ENCODE measurements at places on chromosomes 4 and X.

DNA sequence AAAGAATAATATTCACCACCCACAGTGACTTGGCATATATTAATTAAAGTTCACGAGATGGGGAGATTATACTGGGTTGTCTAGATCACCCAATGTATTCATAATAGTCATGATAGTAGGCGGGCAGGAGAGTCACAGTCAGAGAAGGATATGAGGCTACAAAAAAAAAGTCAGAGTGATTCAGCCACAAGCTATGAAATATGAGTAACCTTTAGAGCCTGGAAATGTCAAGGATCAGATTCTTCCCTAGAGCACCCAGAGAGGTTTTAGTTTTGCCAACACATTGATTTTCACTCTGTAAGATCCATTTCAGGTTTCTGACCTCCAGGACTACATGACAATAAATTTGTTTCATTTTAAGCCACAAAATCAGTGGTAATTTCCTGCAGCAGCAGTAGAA is 501.9 kb downstream of the GABRG1 start:
- peak; percentile 13 for DNase-seq

DNA sequence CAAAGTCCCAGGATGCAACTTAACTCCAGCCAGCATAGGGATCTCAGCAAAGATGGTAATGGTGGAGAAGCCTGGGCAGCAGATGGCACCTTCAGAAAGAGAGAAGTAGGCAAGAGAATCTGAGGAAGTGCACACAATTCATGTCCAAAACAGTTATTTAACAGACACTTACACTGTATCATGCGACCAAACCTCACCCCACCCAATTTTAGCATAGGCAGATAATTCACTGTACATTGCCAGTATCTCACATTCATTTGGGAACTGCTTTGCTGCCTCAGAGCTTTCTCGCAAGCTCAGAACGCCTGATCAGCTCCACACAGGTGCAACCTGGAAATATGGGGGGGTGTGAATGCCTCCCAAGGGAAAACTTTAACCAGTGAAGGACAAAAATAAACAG is 143.0 kb upstream of the MAOA start:
- no peak for DNase-seq

DNA sequence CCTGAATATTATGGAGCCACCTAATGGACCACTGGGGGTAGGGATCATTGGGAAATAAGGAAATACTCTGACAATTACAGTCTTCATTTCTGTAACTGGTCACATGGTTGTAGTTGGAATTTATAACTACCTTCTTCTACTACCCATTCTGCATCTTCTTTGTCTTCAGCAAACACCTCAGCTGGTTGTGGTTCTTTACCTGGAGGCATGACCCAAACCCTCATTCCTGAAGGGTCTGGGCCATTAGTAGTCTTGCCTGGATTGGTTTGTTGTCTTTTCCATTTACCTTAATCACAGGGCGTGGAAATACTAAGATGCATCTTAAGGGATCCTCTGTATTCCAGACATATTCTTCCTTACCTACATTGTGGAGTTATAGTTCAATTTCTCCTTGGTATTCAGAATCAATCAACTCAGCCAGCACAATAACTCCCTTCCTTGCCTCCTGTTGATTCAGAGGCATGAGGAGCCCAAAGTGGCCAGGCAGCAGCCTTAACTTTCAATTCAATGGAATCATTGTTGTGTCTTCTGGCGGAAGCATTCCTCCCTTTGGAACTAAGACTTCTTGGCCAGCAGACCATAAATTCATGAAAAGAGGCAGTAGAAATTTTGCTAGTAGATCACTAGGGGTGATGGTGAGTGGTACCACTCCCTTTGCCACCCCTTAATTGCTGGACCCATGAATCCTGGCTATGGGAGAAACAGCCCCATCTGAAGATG is 75.7 kb upstream of the RAP2C start:
- DNase-seq, result no peak

DNA sequence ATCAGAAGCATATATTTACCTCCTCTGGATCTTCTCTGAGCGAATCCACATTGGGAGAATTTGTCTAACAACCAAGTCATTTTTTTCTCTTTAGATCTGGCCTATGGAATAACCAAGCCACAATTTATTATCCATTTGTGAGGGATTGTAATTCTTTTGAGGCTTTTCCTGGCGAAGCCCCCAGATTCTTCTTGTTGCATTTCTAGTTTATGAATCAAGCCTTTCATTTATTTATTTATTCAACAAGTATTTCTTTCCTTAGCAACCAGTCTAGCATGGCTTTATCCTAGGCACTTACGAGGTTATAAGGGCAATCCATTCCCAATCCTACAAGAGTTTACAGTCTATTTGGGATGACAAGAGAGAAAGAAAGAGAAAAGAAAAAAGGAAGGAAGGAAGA is 18.4 kb upstream of the FNIP2 start:
- DNase-seq, result peak; percentile 58

GRCh38 chr4:7775396-7775795 is 164.3 kb downstream of the AFAP1 start:
- no peak for DNase-seq

DNA sequence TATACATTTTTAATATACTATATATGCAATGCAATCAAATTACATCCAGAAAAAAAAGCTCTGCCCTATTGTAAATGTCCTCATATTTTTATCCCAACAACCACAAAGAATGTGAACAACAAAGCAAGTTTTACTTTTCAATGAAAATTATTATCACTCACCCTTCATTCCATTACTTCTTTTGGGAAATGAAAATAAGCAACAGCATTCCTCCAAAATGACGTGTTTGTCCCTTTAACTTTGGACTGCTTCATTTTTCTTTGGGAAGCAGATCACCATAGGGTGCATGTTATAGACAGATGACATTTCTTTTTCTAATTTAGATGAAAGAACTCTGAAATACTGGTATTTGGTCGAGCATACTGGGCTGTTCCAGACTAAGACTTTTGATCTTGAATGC is 667.1 kb upstream of the BOD1L1 start:
- peak; percentile 58 for DNase-seq

GRCh38 chr4:140065393-140065792 is 88.6 kb downstream of the MAML3 start:
- no peak for DNase-seq

DNA sequence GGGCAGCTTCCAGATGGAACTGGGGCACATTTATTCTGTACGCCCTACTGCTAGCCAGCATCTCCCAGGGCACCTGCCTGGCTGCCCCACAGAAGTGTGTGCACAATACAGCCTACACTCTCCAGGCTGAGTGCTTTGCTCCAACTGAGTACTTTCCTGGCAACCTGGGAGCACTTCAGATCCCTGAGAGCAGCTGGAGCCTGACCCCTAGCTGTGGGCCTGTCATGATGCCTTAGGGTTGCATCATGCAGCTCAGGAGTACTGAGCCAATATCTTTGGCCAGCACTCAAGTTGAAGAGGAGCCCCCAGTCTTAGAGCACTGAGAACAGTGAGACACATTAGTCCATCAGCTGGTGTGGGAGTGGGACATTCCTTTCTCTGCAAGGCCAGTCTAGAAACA is 321.9 kb downstream of the CFAP47 start:
- DNase-seq, result no peak

GRCh38 chr4:14329228-14329627 is 673.1 kb upstream of the CPEB2 start:
- no peak for DNase-seq

Data from choroid plexus epithelial cell (primary cell).